ENCODE measurements at places on chromosomes 2 and 18. TPM values are rescaled to one million over a fixed set of nuclear protein-coding genes. Genes with fewer than 3 reads are reported as not detected.

DNA sequence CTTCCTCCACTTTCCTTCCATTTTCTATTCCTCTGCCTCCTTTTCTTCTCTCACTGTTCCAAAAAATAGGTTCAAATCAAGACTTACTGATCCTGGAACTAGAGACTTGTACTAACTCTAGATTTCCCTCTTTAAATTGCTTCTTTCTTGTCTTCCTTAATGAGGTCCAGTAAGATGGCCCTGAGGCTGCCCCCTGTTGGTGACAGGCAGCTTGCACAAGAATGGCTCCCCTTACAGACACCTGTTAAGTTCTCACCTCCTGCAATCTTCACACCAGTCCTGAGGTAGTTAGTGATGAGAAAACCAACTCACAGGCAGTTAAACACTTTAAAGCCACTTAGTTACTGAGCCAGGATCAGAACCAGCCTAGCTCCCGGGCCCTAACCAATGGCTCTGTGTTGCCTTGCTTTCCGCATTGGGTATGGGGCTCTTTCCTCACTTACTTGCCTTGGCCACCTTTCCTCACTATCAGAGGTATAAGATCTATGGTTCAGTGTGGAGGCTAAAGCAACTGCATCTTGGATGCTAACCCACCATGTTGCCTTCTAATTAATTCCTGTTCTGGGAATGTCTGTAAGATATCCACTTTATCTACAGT is 130.6 kb downstream of the AKAIN1 start:
- no peak for DNase-seq

DNA sequence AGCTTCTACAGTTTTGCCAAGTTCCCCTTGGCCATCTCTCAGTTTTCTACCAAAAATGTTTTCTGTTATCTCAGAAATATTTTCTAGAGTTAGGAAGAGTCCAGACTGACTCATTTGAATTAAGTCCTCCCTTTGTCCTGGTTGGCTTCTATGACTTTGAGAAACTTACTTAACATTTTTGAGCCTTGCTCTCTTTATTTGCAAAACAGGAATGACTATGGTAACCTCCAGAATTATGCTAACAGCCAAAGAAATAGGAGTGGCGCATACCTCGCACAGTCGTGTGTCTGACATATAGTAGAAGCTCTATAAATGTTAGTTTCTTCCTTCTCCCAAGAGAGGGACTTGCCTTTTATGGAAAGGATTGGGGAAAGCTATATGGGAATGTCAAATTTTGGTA is 841.1 kb downstream of the TSN start:
- no peak for DNase-seq

DNA sequence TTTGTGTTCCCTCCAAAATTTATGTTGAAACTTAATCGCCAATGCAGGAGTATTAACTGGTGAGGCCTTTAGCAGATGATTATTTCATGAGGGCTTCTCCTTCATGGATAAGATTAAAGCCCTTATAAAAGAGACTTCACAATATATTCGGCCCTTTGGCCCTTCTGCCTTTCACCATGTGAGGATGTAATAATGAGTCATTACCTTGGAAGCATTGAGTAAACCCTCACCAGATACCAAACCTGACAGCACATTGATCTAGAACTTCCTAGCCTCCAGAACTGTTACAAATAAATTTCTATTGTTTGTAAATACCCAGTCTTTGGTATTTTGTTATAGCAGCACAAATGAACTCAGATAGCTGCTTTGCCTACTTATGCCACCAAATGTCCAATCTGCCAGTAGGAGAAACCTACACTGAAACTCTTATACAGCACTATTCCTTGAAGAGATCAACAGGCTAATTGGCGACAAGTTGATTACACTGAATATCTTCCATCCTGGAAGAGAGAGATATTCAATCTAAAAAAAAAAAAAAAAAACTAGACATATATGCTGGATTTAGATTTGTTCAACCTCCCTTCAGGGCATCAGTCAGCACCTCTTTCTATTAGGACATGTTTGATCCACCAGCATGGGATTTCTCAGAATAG is 125.9 kb upstream of the COL5A2 start:
- no peak for DNase-seq

CXCR4 gene
- not detected for total RNA-seq

- DNase-seq = no peak
Measured at GRCh38 chr2:72131371-72131891, 16.2 kb downstream of the CYP26B1 start.

IL1RL2 gene
- not detected for total RNA-seq

DNA sequence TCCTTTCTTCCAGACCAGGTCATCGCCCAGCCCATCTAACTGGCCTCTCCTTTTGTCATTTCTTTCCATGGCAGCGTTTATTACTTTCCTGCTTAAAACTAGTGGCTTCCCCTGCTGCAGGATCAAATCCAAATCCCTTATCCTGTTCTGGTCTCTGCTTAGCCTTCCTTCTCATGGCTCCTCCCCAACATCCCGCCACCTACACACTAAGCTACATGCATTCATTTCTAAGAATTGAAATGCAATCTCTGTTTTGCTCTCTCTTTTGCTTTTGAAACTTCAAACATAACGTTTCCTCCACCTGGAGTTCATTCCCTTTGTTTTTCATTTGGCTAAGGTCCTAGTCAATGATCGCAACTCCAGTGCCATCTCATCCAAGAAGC is 18.0 kb upstream of the DPP4 start:
- DNase-seq = no peak

GRCh38 chr2:168978461-168978861 is 52.7 kb downstream of the ABCB11 start:
- no peak for DNase-seq

DNA sequence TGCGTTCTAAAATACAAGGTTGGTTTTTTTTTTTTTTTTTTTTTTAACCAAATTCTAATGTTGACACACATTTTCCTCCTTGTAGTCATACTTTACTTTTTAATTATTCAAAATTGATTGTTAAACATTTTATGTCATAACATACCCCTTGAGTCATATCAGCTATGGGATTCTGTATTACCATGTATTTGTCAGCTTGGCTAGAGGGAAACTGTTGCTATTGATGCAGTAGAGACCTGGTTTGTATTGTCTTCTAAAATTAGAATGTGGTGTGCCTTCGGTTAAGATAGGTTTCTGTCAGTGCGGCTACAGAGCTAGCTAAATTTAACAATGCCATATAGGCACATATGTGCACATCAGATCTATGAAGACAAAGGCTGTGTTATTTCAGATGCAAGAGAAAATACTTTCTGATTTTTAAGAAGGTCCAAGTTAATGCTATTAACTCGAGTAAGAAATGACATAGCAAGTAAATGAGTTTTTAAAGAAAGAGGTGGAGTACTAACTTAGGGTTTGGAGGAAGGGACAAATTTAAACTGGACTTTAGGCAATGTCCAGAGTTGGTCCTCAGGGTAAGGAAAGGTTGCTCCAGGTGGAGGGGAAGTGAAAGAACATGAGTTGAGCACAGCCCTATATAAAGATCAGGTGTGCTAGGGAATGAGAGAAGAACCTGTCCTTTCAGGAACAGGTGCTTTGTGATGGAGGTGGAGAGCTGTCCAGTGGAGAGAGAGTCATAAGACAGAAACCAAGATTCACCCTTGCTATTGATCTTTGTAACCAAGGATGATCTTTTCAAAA is 152.3 kb downstream of the PRPF40A start:
- no peak for DNase-seq

- DNase-seq = no peak
Measured at GRCh38 chr2:23703037-23703582, 223.8 kb downstream of the ATAD2B start.
